ENCODE measurements at places on chromosomes 16 and 17.

DNA sequence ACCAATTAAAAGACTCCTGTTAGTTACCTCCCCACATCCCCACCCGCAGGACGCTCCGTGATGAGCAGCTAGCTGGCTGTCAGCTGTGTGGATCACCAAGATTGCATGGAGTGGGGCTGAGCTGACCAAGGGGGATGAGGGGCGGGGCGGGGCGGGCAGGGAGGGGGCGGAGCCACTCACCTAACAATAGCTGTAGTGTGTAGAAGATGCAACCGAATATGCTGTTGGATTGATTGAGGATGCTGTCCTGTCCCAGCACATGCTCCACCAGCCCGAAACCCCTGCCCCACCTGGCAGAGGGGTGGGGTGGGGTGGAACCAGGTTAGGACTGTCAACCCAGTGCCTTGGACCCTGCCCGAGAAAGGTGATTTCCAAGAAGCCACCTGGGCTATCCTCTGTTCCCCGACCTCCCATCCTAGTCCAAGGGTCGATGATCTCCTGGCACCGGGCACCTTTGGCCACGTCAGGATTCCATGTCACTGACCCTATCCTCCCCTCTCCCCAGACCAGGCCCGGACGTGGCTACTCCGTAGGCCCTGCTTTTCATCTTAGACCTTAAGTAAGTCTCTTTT, 1.4 kb downstream of the VKORC1 start:
- no peak for DNase-seq

DNA sequence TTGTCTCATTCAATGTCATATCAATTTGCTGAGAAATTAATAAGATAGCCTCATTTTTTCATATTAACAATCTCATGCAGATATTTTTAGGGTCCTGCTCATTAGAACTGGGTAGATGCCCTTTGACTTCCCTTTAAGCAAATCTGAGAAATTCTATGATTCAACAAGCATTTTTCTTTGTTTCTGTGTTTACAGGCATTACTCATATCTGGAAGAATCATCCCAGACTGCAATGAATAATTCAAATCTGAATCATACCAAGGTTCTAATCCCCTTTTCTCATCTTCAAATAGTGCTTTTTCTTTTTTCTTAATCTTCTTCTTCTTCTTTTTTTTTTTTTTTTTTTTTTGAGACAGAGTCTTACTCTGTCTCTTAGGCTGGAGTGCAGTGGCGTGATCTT, 69.2 kb upstream of the KIFC3 start:
- DNase-seq: peak; percentile 54

DNA sequence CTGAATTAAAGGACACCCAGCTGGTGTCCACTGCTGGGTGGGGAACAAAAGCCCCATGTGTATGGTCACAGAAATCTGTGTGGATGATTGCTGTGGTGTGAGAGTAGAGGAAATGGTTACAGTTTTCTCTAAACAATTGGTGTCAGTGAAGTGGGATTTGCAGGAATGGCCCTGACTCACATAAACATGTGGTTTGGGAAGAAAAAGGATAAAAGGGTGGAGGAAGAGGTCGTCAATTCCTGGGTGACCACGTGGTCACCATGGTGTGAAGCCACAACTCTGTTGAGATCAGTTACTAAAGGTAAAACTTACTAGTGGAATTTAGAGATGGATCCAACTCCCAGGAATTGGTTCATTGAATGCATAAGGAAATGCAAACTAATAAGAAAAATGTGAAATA, 3.6 kb upstream of the TUBG2 start:
- no peak for DNase-seq

- peak; percentile 82 for DNase-seq
These were observed 206.8 kb downstream of the PRKCA start for GRCh38 chr17:66508896-66509844.

DNA sequence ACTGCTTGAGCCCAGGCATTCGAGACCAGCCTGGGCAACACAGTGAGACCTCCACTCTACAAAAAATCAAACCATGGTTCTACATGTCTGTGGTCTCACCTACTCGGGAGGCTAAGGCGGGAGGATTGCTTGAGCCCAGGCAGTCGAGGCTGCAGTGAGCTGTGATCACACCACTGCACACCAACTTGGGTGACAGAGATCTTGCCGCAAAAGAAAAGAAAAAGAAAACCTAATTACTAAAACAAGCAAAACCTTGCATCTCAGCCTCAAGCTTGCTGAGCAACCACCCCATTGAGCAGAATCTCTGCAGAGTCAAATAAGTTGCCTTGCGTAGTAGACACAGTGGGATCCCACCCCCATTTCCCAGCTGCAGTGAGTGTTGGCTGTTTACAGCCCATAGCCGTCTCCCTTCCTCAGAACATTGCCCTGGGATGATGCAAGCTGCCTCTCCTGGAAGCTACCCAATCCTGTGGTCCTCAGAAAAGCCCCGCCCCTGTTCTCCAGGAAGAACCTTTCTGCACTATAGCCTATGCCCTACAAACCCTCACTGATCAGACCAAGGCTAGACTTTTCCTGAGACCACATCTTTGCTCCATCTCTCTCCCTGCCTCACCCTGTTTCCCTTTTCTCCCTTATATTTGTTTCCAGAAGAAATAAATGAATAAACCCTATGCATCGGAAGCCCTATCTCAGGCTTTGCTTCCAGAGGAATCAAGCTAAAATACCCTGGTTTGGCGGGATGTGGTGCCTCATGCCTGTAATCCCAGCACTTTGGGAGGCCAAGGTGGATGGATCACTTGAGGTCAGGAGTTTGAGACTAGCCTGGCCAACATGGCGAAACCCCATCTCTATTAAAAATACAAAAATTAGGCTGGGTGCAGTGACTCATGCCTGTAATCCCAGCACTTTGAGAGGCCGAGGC, 16.7 kb upstream of the ERN2 start:
- no peak for DNase-seq

GRCh38 chr16:3129137-3130131, 5.4 kb upstream of the ZNF213 start:
- DNase-seq: peak; percentile 93

- no peak for DNase-seq
These were observed 18.6 kb downstream of the CD300LF start for GRCh38 chr17:74694081-74694480.

GRCh38 chr16:90020838-90021382, 1.7 kb upstream of the DBNDD1 start:
- no peak for DNase-seq

- DNase-seq: no peak
These were observed 7.3 kb downstream of the DLX4 start for GRCh38 chr17:49976163-49976827.

GRCh38 chr16:78127130-78127529, 27.7 kb downstream of the WWOX start:
- DNase-seq: no peak

DNA sequence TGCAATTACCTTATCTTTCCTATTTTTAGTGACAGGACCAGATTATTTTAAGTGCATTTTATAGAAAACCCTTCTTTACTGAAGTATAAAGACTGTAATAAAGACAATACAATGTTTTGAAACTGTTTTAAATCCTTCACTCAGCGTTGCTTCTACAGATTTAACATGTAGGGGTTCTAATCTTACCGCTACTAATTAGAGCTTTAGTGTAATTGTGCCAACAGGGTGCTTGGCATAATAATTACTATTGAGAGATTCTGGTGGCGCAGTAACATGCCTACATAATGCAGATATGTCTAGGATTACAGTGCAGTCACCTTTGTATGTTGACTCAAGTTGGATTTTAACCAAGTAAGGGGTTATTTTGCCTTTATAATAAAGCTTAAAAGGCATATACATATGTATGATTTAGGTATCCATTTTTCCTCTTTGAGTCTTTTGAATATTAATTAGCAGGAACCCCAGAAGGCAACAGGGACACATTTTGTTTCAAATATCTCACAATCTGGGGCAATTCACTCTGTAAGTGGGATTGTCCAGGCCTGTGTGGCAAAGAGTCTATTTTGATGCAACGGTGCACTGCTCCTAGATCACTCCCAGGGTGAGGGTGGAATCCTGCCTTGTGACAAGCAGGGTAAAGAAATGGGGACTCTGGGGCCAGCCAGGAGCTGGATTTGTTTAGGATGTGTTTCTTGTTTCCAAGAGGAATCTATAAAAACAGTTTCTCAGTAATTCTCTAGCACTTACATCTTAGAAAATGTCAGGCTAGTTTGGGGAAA, 604.7 kb upstream of the SALL1 start:
- DNase-seq: no peak

DNA sequence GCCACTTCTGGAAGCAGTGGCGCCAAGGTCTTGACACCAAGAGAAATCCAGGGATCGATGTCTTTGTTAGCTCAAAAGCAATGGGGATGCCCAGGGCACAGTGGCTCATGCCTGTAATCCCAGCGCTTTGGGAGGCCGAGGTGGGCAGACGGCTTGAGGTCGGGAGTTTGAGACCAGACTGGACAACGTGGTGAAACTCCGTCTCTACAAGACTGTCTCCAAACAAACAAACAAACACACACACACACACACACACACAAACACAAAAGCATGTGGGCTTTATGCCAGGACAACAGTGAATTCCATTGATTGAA, 22.4 kb upstream of the FAAP100 start:
- no peak for DNase-seq

DNA sequence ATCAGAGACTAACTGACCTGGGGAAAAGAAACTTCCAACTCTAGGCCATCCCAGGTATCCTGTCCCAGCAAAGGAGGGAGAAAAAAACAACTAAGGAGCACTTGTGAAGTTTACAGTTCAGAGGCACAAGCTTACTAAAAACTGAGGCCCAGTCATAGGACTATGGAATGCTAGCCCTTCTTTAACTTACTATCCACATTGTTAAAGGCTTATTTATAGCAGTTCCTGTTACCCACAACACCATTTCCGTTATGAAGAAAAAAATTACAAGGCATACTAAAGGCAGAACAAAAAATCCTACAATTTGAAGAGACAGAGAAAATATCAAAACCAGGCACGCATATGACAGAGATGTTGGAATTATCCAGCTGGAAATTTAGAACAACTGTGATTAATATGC, 159.1 kb downstream of the CDH11 start:
- DNase-seq: no peak

- no peak for DNase-seq
These were observed 538 bp upstream of the FCSK start for GRCh38 chr16:70453892-70454221.

DNA sequence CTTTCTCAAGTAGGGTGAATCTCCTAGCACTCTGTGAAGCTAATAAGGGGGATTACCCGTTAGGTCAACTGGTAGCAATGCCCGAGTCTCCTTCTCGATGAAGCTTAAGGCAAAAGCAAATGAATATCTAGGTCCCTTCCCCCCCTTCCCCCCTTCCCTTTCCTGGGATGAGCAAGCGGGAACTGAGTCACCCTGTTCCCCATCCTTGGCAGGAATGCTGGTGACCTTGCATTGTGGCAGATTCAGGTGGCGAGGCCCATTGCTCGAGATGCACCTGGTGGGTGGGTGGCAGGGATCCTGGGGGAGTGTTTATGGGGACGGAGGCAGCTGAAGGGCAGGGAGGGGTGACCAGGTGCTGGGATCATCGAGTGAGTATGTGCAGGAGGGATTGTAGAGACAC, 7.1 kb downstream of the NXPH3 start:
- no peak for DNase-seq

DNA sequence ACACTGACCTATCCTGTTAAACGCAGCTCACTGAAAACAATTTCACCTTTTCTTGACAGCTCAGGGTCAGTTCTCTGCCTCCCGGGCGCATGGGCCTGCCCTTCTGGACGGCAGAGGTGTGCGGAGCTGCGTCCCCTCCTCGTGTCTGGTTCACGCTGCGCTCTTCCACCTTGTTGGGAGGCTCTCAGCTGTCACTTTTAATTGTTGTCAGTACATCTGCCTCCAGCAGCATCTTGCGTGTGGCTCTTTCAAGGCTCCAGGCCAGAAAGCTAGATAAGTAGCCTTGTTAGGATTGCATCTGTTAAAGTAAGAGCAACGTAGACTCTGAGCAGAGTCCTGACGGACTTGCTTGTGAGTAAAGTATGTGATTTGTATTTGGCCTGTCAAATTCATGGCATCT, 59.4 kb downstream of the MGAT5B start:
- no peak for DNase-seq

DNA sequence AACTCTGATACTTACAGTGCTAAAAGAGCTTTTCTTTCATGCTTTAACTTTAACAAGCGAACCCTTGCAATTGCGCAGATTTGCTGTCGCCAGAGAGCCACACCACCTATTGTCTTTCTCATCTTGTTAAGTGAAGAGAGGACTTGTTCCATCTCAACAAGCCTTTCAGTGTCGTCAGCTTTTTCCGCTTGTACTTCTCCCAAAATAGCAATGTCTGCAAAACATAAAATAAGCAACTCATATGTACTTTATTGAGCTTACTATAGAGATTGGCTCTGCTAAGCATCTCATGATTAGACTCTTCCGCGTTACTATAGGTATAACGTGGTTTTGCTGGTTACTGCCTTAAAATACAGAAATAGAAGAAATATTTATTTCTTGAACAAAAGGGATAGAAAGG, 51.9 kb downstream of the ABCA8 start:
- no peak for DNase-seq

- DNase-seq: peak; percentile 9
These were observed 71.6 kb downstream of the RAI1 start for GRCh38 chr17:17752821-17753321.

DNA sequence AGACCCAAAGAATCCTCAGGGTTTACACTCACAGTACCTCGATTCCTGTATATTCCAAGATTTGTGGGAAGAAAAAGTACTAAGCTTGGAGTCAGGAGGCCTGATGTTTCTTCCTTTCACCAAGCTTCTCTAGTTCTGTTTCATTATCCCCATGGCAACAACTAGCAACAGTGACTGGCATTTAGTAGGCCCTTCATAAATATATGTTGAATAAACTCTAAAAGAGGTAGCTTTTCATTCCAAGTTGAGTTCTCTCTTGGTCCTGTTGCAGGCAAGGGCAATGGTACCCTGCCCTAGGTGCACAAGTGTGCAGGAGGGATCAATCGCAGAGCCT, 527 bp upstream of the UBE2Z start:
- DNase-seq: no peak

GRCh38 chr17:65730711-65731169, 169.3 kb upstream of the AXIN2 start:
- DNase-seq: no peak

GRCh38 chr17:70089513-70090148, 14.6 kb downstream of the KCNJ16 start:
- no peak for DNase-seq

- no peak for DNase-seq
These were observed 233.2 kb downstream of the ZNF423 start for GRCh38 chr16:49622421-49623402.

DNA sequence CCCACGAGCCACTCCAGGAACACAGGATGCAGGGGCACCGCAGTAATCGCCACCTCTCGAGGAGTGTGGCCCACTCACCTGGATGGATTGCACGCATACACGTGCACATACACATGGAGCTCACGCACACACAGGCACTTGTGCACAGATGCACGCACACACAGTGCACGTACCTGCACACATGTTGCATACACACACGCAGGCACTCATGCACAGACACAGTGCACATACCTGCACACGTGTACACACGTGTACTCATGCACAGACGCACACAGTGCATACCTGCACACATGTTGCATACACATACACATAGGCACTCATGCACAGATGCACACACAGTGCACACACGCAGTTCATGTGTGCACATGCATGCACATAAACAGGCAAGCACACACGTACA, 11.6 kb upstream of the WDR45B start:
- no peak for DNase-seq

Measured in activated CD4-positive, alpha-beta T cell treated with anti-CD3 and anti-CD28 coated beads, Interleukin-2, Interleukin-4, amounts not matched to agents 100 ng/mL and 50 ng/mL, durations not matched to agents 16 hours and 8 hours (primary cell).